ENCODE measurements at places on chromosomes 12 and 14.

GRCh38 chr12:14775636-14775980 lies 27.7 kb downstream of the WBP11 start:
- no peak for DNase-seq

GRCh38 chr12:109510196-109510595 lies 32.8 kb downstream of the UBE3B start:
- no peak for DNase-seq

- DNase-seq = no peak
Measured at GRCh38 chr14:51473808-51474565, 177.7 kb upstream of the FRMD6 start.

DNA sequence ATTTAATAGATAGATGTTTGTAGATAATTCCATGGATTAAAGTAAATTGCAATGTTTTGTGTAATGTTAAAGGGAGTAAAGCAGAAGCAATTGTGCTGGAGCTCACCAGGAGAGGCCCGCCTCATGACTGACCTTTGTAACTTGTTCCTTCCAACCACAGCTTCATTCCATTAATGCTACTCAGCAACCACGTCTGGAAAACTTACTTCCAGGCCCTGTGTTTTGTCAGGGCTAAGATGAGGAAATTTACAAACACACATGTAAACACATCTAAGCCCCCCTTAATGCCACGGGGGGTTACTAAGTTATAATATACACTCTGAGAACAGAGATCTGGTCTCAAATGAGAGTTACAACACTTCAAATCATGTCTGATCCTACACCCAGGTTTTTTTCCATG lies 12.4 kb downstream of the LUM start:
- no peak for DNase-seq

GRCh38 chr12:64824500-64825142 lies at the start of gene TBC1D30:
Gene TBC1D30, plus strand, starts transcription at chr12:64824647. Its CDS starts 233 bp downstream, at chr12:64824880.
- no peak for DNase-seq

DNA sequence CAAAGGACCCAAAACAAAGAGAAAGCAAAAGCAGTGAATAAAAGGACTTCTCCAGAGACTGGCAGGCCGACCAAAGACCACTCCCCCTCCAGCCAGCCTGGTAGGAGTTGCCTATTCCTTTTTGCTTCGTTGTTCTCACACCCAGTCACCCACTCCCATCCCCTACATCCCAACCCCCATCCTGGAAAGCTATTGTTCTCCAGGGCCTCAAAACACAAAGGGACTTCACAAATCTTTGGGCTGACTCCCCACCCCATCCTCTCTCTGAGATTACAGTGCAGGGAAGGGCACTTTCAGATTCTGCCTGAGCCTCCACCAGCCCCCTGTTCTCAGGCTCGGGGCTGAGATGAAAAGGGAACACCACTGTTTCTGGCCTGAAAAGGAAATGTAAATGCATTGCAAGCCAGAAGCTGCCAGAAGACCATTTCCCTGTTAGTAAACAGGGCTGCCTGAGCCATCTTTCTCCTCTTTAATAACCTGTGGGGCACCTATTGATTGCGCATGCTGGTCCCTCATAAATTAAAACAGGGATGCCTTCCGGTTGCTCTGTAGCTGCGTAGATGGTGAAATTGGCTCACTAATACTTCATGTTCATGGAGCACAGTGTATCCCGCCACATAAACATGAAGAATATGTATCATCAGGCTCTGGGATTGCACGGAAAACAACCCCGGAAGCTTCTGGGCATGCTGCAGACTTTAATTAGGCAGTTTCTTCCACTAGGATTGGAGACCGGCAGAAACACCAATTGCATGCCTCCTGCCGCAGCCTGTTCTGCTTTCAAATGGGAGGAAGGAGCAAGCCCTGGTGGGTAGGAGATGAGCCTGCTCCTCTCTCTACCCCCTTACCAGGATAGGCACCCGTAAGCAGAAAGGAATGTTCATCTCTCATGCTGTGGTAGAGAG lies 130.3 kb upstream of the FUT8 start:
- no peak for DNase-seq

DNA sequence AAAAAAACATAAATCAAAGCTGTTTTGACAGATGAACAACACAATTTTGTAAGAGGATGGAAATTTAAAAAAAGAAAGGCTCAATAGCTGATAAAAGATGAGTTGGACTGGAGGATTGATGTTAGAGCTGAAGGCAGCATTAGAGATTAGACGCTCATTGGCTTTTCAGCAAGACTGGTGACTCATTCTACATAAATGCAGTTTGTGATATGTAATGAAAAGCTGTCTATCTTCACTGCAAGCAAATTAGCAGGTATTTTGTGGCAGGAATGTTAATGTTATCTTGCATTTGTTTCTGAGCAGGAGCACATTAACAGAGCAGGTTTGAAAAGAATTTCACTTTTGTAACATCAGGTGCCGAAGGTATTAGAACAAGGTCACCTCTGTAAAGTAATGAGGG lies 442.7 kb upstream of the NOVA1 start:
- DNase-seq = no peak

GRCh38 chr12:68823696-68824095 lies 15.7 kb downstream of the MDM2 start:
- no peak for DNase-seq

GRCh38 chr12:88816201-88816600 lies 235.9 kb upstream of the KITLG start:
- DNase-seq = no peak

GRCh38 chr14:63833728-63834127 lies 19.1 kb upstream of the SYNE2 start:
- no peak for DNase-seq

- no peak for DNase-seq
Measured at GRCh38 chr12:43111608-43112007, 440.4 kb downstream of the ADAMTS20 start.

DNA sequence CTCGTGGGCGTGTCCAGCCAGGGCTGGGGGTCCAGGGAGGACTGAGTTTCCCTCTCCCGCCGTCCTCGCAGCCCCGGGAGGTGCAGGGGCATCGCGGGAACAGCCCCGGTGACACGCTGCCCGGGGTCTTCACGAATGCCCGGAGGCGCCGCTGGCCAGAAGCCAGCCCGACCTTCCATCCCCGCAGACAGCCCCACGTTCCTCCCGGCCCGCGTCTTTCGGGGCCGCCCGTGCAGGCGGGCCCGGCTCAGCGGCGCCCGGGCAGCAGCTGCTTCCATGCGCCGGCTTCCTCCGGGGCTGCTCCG lies 827 bp upstream of the TEDC1 start:
- DNase-seq = no peak

- DNase-seq = no peak
Measured at GRCh38 chr12:25712169-25712568, 159.1 kb upstream of the LMNTD1 start.

- peak; percentile 76 for DNase-seq
Measured at GRCh38 chr12:48977290-48978281, 536 bp upstream of the WNT1 start.

DNA sequence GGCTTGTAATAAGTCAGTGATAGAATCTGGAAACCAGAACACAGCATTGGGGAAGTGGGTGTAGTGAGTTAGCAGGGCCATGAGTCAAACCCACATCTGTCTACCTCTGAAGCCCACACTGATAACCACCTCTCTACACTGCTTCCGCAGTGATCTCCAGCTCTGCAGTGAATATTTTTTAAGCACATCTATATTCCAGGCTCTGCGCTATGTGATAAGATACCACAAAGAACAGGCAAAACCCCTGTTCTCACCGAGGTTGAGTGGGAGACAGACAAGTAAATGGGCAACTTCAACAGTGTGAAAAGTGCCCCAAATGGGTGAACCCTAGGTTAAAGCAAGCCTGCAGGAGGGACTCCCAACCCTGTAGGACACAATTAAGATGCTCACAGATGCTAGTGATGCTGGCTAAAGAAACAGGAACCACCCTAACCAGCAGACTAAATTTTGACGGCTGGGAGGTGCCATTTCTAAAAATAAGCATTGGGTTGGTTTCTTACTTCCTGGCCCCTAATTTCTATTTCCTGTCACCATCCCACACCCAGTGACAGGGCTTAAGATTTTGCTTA lies 375.0 kb downstream of the DPF3 start:
- peak; percentile 27 for DNase-seq

GRCh38 chr14:104316121-104316722 lies 177.8 kb downstream of the KIF26A start:
- DNase-seq = no peak

DNA sequence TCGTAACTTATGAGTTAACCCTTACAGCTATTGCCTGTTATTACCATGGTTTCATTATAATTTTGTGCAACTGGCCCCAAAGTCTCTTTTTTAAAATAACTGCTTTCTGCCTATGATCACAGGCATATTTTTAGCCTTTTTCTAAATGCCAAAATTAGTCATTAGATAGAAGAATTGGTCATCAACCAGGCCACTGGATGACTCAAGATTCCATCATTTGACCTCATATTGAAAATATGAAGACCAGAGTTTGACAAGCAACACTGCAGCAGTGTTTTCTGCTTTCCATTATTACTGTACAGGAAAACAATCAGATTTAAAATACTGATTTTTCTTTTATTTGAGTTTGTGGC lies 54.7 kb upstream of the OTOGL start:
- DNase-seq = no peak

- no peak for DNase-seq
Measured at GRCh38 chr12:122955156-122955555, 11.1 kb downstream of the ABCB9 start.
